ENCODE measurements at places on chromosomes 3 and 15. TPM values are rescaled to one million over a fixed set of nuclear protein-coding genes. Genes with fewer than 3 reads are reported as not detected.
A peak's percentile ranks its signal among the peaks of the same experiment; 100 is the strongest.

- no peak for DNase-seq
These were observed 238.3 kb upstream of the NR2F2 start for GRCh38 chr15:96092186-96092585.

- DNase-seq, result no peak
These were observed 821.6 kb downstream of the TUSC7 start for GRCh38 chr3:117531078-117531767.

DNA sequence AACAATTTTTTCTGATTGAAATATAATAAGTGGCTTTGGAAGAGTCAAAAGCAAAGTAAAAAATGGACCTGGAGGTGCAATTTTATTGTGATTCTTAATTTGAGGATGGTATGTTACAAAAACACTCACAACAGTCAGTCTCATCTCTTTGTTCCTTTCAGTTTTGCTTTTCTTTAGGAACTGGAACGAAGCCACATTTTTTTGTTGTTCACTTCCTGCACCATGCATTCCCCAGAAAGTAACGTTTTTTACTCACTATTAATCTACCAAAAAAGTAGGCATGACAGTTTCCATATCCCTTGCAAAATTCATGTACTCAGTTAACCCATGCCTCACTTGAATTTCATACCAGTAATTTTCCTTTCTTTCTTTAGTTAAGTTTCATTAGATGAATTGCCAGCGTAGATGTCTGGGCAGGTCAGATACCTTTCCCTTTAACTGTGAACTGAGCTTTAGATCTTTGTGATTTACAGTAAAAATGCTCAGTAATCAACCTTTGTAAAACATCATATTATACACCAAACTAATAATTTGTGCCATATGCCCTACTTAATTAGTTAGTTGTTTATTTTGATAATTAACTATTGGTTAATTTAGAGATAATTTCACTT, 384.3 kb downstream of the ROBO1 start:
- DNase-seq, result no peak

GRCh38 chr3:196754091-196754981, 14.7 kb downstream of the PAK2 start:
- no peak for DNase-seq

DNA sequence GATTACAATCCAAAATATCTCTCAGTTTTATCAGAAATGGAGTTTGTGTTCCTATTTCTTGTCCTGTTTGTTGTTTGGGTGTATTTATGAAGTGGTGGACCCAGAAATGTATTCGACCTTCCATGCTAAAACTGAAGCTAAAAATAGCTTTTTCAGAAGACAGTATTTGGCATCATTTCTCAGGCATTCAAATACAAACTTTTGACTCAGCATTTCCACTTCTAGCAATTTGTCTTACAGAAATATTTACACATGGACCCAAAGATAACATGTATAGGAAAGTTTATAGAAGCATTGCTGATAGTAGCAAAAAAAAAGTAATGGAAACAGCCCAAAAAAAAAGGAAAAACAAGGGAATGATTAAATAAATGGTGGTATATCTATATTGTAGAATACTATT, 156.3 kb downstream of the HCN4 start:
- no peak for DNase-seq

DNA sequence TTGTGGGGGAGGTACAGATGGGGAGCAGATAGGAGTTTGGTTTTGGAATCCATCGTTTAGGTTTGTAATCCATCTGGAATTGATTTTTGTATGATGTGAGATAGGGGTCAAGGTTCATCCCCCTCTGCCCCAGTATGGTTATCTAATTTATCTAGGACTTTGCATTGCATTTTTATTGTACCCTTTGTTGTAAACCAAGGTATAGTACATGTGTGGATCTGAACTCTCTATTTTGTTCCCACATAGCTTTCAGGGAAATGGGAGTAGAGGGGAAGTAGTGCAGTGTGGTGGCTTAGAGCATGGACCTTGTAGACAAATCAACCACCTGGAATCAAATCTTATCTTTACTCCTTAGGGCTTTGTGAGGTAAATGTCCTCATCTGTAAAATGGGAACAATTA, 65.7 kb downstream of the RAD54L2 start:
- DNase-seq, result no peak

DNA sequence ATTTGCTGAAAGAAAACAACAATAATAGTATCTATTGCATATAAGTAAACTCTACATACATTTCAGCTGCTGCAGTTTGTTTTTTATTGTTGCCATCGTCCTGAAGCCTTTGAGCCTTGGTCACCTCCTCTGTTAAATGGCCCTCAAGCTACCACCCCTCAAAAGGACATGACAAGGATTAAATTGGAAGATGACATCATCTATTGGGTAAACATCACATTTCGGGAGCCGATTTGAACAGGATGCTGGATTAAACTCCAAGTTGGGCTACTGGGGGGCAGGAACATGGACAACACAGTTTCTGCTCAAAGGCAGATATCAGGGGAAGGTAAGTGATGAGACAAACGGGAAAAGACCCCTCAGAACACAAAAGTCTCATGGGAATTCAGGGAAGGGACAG, 92.3 kb upstream of the ATP2B2 start:
- no peak for DNase-seq

DNA sequence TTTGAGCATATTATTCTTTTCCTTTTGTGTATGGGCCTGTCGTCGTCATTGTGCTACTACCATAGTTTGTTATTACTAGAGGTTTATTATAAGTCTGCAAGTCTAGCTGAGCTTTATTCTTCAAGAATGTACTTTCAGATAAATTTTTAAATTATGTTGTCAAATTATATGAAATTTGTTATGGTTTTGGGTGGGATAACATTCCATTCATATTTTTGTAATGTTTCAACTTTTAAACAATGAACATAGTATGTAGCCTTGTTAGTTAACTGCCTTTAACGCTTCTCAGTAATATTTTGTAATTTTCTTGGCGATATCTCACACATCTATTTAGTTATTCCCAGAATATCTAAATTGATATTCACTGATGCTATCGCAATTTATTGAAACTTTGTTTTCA, 41.6 kb upstream of the GOLGA8B start:
- DNase-seq, result no peak

DNA sequence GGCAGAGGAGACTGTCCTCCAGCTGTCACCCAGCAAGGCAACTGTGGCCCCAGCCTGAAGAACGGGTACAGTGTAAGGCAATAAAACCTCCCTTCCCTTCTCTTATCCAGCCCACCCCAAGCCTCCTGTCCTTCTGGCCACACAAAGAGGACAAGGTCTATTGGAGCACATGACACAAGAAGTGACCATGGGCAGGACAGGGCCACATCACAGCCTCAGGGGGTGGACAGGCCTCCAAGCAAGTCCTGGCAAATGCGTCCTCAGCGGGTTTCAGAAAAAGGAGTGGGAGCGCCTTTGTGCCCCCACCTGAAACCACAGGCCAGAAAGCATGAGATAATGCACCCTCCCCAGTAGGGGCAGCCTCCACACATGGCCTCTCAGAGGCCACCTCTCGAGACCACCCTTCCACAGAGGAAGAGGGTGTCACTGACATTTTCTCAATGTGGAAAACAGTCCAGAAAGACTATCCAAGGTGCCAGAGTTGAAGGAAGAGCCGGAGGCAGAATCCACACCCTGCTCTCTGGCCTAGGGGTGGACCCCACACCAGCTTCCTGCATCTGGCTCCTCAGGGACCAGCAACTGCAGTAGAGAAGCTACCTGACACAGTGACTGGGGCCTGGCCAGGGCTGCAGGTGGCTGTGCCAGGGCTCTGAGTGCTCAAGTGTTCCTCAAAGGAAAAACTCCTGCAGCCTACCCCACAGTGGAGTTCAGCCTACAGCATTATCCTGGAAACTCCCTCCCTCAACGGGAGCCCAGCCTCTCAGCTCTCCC, 43.9 kb downstream of the CCDC12 start:
- no peak for DNase-seq

- no peak for DNase-seq
These were observed 8.3 kb downstream of the SETD5 start for GRCh38 chr3:9405756-9406155.

- DNase-seq, result no peak
These were observed 2.4 kb upstream of the CFAP91 start for GRCh38 chr3:119700269-119700919.

DNA sequence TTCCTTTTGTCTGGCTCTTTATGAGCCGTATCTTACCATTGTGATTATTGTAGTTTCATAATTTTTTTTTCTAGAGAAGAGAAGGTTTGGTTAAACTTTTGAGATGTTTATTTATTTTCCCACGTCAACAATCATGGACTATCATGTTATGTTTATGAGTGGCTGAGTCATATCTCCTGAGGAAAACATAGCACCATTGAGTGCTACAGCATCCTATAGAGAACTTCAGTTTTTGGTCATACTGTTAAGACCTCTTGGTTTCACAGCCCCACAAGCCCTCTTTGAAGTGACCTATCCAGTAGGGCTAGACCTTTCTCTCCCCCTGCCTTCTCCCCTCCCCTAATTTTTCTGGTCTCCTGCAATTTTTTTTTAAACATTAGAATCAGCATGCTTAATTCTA, 20.8 kb downstream of the PIK3CA start:
- no peak for DNase-seq

- no peak for DNase-seq
These were observed 6.5 kb downstream of the GPR160 start for GRCh38 chr3:170044271-170044670.

DNA sequence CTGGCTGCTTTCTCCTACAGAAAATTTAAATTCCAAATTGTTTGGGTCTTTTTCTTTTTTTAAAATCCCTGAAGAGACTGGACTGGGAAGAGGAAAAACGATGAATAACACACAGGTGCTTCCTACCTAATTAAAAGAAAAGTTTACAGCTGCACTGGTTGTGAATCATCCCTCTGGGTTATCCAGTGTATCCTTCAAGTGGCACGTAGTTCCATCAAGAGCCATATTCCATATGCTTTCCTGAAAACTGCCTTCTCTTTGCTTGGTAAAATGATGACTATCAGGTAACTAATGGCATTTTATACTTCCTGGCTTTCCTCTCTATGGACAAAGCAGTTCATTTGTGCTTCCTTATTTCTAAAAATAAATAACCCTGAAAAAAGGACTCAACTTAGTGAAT, 123.2 kb downstream of the MAGI1 start:
- DNase-seq, result no peak

GRCh38 chr3:118244761-118245160, 789.9 kb downstream of the IGSF11 start:
- DNase-seq, result no peak

- no peak for DNase-seq
These were observed 39.0 kb downstream of the KIF9 start for GRCh38 chr3:47243419-47244147.

- DNase-seq, result no peak
These were observed 3.5 kb downstream of the PFN2 start for GRCh38 chr3:149967086-149967685.

DNA sequence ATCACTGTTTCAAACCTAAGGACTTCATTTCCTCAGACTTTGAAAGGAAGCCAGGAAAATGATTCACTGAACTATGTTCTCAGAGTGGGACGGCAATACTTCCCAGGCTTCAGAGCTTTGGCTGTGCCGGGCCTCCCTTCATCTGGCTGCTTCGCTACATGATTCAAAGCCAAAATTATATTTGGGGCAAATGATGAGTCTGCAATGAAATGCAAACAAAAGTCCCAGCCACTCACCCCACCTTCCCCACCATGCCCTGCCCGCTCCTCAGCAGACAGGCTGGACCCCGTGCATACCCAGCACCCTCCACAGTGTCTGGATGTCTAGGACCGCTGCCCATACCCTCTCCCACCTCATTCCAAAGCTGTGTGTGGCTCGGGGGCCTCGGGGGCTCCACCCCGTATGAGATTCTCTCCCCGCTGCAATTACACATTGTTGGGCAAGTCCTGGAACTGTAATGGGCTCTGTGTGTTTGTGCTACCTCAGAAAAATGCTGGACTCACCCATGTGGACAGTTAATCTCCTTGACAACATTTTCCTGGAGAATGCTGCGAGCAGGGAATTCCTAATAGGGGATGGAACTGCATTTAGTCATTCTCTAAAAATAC, 32.2 kb downstream of the ATP10A start:
- DNase-seq, result peak; percentile 87

GRCh38 chr15:68682330-68682729, 103.5 kb downstream of the CORO2B start:
- DNase-seq, result no peak

GRCh38 chr3:127151992-127152650, 40.8 kb upstream of the PRR23E start:
- no peak for DNase-seq

- DNase-seq, result no peak
These were observed 17.9 kb downstream of the EPHB3 start for GRCh38 chr3:184579513-184579912.

DNA sequence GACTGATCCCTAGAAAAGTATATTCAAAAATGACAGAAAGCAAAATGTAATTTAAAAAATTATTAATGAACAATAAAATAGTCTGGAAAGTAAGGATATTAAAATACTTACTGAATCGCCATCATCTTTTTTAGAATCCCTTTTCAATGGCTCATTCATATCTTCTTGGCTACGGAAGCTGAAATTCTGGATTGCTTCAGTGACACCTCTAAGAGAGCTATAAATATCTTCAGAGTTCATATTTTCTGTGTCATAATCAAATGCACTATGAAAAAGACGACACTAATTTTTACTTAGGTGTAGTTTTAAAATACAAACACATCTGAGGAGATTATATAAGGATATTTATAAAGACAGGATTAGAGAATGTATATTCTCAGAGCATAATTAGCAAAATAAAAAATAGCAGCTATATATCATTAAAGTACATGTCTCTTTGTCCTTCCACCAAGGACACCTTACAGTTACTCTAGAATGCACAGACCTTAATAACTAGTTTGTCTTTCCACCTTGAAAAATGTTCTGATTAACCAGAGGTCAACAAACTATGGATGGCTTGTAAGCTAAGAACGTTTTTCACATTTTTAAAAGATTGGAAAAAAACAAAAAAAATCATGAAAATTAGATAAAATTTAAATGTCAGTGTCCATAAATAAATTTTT, 98.6 kb upstream of the UBP1 start:
- DNase-seq, result no peak

- no peak for DNase-seq
These were observed 3.5 kb downstream of the MYD88 start for GRCh38 chr3:38141952-38142273.

GRCh38 chr15:32826685-32827084, 108.9 kb downstream of the GREM1 start:
- DNase-seq, result no peak

DNA sequence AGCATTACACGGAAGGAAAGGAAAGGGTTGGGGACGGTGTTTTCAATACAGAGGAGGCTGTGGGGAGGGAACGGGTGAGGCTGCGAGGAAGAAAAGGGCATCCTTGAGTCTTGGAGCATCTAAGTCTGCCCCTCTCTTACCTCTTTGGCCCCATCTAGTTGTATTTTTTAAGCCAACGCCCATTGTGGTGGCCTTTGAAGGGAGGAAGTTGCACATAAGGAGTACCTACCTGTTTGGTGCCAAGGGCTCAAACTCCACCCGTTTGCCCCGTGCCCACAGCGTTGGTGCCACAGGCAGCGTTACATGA, 146.1 kb upstream of the UMPS start:
- no peak for DNase-seq

GRCh38 chr3:56884387-56884786, 82.6 kb upstream of the ARHGEF3 start:
- no peak for DNase-seq

Gene GXYLT2
- polyA plus RNA-seq, result 42.5 TPM

Gene PODXL2
- 1.5 TPM for polyA plus RNA-seq

Gene ANKUB1
- not detected for polyA plus RNA-seq

Gene ROPN1
- 0.29 TPM for polyA plus RNA-seq

Gene POTEB
- not detected for polyA plus RNA-seq
